GOT3 (cell line): ENCODE measurements at places on chromosomes 1 and 21.

- DNase-seq = no peak
Observed at GRCh38 chr1:236284291-236284721, 2.5 kb upstream of the ERO1B start.

DNA sequence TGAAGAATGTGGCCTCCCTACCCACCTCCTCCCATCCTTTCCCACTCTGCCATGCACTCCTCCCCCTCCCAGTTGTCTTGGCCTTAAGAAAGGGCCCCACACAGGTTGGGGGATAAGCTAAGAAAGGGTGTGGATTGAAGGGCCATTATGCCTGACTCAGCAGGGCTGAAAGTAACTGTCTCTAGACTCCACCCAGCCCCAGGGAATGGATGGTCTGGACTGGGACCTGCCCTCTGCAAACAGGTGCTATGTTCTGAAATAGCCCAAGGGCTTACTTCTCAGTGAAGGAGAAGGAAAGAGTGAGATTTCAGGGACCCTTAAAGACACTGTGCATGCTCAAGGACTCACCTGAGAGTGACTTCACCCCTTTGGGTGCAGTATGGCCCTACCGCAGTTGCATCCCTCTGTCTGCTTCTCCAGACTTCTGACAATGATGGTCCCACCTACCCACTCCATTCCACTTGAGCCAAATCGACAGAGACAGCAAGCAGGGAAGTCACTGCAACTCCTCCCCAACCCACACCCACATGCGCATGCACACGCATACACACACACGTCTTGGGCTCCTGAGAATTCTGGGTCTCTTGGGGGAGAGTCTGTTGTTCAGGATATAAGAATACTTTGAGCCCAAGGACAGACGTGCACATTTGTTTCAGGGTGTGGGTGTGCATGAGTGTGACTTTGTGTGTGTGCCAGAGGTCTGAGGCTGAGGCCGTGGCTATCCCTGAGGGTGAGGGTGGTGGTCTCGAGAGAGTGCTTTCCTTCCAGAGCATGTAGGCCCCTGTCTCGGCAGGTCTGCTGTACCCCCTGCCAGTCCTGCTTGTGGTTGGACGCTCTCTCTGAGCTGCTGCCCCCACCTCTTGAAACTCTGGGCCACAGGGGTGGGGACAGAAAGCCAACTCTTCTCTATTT, 231.9 kb downstream of the PTPRU start:
- DNase-seq = no peak

- no peak for DNase-seq
Observed at GRCh38 chr1:37360011-37360410, 114.4 kb upstream of the ZC3H12A start.

GRCh38 chr1:160826546-160826945, 30.6 kb downstream of the LY9 start:
- no peak for DNase-seq

DNA sequence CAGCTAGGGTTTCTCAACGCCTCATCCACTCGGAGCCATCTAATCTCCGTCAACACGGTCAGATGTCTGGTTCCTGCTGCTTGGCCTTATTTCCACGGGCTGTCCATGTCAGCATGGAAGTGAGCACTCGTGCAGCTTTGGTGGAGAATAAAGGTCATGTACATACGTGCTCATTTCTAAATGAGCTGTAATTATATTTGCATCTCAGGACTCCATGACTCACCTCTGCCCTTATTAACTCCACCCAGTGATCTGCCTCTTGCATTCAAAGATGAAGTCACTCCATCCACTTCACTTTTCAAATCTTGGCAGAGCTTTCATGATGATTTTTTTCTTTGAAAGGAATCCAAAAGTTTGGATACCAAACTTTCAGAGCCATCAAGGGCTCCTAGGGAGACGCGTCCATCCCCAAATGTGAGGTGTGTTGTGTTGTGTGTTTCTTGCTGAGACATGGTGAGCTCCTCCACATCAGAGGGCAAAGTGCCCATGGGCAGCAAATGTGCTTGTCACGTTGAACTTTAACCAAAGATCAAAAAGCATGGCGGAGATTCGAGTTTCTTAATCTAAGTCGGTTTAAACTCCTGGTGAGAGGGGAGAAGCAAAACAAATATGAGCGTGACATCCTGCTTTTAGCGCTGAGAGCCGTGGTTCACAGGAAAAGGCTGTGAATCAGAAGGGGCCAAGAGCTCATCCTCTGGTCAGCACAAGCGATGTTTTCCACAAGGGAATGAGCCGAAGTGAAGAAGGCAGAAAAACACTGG, 68.6 kb upstream of the ERRFI1 start:
- DNase-seq = no peak

GRCh38 chr1:47482786-47483185, 44.9 kb downstream of the FOXD2 start:
- DNase-seq = no peak

GRCh38 chr1:8092657-8093056, 66.5 kb upstream of the ERRFI1 start:
- no peak for DNase-seq

GRCh38 chr1:240652549-240652948, 40.6 kb upstream of the GREM2 start:
- no peak for DNase-seq

DNA sequence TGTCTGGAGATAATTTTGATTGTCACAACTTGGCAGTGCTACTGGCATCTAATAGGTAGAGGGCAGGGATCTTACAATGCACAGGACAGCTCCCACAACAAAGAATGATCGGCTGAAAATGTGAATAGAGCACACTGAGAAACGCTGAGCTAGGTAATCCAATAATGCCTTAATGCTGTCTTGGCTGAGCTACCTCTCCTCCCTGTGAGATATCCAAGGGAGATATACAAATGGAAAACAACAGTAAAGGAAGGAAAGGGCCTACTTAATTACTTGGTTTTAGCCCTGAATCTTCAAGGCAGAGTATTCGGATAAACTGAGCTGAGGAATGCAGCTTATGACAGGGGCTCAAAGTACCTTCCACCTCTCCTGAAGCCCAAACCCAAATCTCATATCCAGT, 2.9 kb downstream of the DNASE2B start:
- no peak for DNase-seq

DNA sequence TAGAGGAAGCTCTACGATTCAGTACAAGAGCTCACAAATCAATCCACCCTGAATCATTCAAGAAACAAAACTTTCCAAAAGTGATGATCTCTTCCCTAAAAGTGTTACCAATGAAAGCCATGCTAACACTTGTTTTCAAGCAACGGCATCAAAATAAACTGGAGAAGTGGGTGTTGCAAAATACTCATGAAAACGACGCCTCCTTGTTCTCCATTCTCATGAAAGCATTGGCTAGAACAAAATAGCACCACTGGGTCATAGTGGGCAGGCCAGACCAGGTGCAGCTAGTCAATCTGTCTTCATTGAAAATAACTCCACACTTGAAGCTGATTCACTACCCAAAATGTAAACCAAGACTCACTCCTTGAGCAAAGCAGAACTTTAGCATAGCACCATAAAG, 4.3 kb downstream of the TIAM1 start:
- DNase-seq = no peak

DNA sequence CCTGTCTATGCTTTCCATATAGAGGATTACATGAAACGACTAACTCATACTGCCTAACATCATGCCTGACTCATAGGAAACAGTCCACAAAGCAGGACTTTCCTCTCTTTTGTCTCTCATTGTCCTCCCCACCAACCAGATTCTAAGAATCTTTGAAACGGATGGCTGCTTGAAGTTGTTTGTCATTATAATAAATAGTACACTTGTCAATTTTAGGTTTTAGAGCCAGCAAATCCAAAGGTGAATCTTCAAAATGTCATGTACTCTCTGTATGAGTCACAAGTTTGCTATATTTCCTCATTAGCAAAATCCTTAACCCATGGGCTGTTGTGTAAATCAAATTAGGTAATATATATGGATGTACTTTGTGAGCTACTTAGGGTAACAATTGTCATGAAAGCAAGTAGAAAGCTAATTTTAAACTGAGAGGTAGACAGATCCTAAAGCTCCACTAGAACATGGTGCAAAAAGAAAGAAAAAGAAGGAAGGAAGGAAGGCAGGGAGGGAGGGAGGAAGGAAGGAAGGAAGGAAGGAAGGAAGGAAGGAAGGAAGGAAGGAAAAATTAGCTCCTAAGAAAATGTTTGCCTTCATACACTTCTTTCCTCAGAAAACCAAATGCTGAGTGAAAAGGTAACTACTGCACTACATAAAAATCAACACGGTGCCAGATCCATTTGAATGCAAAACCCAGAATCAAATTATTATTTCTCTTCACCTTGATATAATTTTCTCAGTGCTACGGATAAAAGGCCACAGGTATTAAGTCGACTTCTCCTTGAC, 129.5 kb upstream of the PRMT6 start:
- no peak for DNase-seq

DNA sequence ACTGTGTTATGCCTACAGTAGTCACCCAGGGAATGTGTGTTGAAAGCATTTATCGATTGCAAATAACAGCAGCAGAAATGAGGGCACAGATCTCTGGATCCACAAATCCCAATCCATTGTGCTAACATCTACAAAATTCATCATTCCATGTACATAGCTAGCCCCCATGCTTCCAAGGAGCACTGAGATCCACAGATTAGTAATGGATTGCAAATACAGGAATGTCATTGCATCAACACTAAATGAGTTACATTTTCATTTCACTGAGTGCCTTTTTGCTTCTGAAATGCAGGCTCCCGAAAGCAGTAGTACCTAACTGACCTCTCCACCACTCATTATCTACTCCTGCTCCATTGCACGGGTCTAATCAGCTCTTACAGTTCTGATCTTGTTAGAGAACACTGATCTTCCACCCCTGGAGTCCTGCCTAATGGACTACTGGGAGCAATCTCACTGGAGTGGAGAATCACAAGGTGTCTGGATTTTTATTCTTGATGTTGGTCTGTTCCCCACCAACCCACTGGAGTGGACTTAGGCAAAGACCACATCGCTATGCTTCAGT, 30.5 kb downstream of the ASTN1 start:
- no peak for DNase-seq

DNA sequence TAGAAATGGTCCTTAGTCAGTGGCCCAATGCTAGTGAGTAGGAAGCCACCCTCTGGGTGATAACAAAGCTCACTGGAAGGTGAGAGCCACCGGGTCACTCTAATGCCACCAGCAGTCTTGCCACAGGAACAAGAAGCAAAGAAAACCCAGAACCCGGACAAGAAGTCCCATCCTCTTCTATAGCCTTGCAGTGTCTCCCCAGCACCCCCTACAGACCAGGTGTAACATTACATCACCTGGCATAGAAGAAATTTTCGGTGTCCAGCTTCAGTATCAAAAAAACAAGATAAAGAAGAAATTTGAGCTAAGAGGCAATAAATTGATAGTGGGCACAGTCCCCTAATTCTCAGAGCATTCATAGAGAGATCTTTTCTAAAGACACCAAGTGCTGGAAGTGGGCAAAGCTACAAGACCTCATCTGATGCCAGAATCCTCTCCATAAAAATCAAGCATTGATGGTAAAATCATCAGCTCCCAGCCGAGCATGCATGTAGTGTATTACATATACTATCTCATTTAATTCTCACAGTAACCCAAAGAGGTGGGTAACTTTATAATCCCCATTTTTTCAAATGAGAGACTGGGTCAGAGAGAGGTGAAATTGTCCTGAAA, 491.0 kb downstream of the MATN1 start:
- no peak for DNase-seq

- DNase-seq = no peak
Observed at GRCh38 chr1:197360068-197360467, 92.0 kb downstream of the CRB1 start.

DNA sequence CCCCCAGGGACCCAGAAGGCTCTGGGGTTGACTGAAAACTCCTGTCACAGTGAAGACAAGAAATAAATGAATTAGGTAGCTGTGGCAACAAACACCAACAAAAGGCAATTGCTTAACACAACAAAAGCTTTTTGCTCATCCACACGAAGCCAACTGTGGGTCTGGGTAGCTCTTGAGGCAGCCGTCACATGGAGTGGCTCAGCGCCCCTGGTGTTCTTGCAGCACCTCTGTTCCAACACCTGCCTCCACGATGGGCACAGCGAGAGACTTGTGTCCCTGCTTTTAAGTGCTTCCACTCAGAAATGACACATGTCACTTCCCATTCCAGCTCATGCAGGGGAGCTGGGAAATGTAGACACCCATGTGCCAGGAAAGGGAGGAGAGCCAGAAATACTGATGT, 364.5 kb upstream of the DUSP10 start:
- no peak for DNase-seq

DNA sequence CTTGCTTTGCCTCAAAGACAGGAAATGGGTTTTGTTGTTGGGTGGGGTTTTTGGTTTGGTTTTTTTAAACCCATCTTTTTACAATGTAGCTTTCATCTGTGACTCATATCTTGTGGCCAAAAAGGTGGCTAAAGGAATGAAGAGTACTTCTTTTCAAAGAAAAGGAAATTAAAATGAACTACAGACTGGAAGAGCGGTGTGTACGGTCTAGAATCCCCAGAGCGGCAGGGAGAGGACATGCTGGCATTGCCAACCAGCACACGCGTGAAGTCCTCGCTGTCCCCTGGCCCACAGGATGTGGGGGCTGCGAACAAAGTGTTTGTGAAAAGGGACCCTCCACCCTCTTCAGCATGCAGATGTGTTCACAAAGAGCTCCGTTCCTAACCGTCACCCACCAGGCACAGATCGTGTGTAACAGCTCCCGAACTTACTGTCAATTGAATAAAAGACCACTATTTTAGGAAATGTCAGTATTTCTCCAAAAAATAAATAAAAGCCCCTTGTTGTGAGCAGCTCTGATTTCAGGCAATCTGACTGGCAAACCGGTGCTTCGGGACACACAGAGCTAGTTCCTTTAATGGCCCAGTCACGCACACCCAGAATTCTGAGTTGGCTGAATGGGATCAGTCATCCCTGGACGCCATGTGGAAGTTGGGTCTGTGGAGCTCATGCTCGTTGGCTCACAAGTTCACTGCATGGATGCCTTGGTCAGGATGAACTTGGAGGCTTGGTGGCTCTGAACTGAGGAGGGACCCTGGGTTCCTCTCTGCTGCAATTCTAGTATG, 602.9 kb downstream of the NPHP4 start:
- no peak for DNase-seq
